ENCODE measurements at places on chromosomes 5 and 9.

DNA sequence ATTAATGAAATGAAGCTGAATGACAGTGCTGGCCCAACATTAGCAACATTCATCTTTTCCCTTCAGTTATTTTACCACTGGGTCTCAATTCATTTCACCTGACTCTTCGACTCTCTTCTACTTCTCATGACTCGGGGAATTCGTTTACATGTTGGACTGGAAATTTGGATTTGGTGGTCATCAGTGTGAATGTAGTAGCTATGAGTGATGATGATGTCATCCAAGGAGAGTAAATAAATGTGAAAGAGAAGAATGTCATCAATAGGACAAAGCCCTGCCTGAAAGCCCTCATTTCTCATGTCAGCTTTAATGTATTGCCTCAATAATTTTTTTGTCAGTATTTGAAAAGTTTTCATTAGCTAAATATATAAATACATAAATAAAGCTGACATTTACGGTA lies 21.9 kb upstream of the CFAP95 start:
- no peak for DNase-seq

DNA sequence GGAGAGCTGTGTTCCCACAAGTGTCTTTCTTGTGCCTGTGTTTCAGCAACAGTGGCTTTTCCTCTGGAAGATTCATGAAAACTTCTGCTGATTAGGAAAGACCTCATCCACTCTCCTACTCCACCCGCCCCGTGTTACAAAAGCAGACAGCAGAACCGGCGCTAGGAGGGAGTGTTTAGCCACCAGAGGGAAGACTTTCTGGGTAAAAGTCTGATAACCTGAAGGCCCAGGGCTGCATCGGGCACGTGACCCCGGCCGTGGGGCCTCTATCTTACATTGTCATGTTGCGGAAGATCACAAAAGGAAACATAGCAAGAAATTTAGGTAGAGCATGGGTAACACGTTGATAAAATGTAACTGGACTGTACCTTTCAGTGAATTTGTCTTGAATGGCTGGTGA lies 32.0 kb upstream of the DMRT2 start:
- DNase-seq: no peak

DNA sequence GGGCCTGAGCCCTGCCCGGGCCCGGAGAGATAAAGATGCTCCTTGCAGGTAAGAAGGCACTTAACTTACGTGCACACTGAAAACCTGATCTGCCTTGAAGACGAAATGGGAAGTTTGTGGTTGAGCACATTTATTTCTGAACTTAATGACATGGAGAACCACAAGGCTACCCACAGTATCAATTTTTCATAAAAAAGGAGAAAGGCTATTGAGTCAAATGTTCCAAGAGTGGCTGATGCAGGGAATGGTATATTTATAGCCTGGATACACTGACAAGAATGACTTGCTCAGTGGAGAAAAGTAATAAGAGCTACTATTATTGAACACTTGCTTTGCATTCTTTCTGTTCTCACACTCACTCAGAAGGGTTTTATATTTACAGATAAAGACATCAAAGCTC lies 419.3 kb downstream of the ACTL7B start:
- no peak for DNase-seq

DNA sequence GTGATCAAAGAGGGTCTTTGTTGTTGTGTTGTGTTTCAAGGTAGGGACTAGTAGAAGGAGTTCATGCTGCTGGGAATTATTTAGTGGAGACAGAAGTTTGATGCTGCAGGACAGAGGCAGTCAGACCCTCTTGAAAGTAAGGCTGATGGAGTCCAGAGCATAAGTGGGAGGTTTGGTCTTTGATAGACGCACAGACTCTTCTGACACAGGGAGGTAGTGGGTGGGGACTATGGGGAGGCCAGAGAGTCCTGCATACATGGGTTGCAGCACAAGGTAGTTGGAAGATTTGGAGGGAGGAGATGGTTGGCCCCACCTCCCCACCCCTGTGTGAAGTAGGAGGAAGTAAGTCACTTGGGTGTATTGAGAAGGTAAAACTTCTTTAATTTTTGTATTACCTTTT lies 2.4 kb upstream of the CCDC112 start:
- DNase-seq: no peak

DNA sequence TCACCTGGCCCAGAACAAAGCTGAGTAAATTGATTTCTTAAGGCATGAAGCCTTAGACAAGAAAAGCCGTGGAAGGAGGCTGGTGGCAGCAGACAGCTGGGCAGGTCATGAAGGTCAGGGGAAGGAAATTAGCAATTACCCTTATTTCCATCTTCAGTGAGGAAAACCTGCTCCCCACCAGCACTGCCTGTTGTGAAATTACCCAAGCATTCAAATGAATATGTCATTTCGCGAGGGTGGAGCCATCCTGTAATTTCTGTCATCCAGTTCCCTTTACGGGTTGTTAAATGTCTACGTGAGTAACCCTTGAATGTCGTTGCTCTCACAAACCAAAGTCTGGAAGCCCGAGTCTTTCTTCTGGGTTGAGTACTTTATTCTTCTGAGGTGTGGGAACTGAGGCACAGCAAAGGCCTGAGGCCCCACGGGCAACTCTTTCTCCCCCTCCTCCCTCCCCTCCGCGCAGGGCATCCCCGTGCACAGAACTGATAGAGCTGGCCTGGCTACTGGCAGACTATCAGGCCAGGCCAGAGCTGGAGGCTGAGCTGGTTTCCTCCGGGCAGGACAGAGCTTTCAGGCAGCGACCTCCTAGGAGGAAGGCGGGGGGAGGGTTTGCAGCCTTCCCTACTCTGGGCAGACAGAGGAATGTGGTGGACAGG lies 22.0 kb upstream of the AK3 start:
- no peak for DNase-seq

DNA sequence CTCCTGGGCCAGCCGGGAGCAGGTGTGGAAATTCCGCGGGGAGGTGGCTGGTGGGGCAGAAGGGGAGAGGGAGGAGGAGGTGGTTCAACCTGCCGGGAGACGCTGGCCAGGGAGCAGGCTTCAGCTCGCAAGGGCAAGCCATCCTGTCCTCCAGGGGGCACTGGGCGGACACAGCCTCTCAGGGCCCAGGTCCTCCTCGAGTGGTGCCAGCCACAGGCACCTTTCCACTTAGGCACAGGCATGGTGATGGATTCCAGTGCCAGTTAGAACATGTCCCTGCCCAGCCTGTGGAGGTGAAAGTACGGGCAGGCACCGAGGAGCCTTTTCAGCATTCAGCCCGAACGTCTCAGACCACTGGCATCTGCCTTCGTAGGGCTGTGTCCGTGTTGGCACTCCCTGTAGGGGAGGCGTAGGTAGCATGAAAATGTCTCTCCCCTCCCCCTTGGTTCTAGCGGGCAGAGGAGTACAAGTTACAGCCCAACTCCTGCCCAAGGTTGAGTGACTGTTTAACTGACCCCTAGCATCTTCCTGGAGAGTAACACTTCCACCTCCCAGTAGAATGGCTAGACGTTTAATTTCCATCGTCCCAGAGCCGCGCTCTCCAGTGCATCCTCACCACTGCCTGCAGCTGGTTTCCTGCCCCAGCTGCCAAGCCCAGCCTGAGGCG lies 48.9 kb downstream of the DAB2IP start:
- no peak for DNase-seq

- no peak for DNase-seq
Measured at GRCh38 chr5:112061666-112062065, 304.7 kb upstream of the NREP start.

DNA sequence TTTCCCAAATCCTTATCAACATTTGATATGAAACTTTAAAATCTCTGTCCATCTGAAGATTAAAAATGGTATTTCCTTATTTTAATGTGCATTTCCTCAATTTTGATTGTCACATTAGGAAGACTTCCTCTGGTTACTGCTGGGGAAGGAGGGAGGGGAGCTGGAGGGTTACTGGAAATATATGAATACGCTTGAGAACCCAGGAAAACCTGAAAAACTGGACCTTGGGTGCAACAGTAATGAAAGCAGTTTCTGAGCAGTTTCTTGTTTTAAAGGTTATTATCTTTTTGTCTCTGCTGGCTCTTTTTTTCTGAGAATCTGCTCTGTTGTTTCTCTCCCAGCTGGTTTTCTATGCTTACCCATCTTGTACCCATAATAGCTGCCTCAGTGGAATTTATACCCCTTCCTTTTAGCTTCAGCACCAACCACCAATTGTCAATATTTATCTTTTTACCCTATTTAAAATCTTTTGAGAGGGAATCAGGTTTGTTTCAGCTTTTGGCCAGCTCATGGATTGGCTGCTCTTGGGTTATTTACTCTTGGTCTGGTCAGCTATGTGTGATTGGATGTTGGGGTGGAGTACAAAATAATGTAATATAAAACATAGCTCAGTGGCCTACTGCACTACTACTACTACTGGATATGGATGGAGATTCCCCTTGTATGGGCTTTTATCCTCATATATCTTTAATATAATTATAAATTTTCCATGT lies 67.4 kb downstream of the UNC13B start:
- no peak for DNase-seq

DNA sequence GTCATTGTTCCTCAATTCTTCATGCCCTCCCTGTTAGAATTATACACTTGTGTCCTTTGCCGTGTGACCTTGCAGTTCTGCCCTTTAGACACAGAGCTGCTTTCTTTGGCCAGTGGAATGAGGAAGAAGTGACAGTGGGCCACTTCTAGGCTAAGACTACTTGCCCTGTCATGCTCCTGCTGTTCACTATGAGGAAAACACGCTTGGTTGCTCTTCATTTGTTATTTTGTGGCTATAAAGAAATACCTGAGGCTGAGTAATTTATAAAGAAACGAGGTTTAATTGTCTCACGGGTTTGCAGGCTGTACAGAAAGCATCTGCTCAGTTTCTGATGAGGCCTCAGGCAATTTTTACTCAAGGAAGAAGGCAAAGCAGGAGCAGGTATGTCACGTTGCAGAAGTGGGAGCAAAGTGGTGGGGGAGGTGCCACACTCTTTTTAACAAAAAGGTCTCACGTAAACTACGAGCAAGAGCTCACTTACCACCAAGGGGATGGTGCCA lies 279.1 kb upstream of the DMAC1 start:
- DNase-seq: no peak

- no peak for DNase-seq
Measured at GRCh38 chr5:179166886-179167841, 107.0 kb downstream of the ZNF354C start.

DNA sequence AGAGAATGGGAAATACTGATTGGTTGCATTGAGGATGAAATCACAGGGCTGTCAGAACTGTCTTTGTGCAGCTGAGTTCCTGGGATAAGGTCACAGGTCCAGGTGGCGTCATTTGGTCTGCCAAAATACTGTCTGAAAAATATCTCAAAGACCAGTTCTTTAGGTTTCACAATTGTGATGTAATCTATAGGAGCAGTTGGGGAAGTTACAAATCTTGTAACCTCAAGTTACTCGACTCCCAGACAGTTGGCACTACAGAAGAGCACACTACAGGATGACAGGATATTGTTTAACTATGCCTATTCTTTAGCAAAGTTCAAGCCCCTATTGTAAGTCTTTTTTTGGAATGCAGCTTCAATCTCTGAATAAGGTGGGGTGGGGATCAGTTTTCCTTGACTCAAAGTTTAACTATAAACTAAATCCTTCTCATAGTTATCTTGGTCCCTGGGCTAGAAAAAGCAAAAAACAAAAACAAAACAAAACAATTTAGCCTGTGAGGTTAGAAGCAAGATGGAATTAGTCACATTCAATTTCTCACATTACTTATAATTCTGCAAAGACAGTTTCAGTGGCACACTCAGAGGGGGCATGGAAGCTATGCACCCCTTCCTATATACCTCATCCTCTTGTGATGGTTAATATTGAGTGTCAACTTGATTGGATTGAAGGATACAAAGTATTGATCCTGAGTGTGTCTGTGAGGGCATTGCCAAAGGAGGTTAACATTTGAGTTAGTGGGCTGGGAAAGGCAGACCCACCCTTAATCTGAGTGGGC lies 276.0 kb downstream of the AUH start:
- no peak for DNase-seq

DNA sequence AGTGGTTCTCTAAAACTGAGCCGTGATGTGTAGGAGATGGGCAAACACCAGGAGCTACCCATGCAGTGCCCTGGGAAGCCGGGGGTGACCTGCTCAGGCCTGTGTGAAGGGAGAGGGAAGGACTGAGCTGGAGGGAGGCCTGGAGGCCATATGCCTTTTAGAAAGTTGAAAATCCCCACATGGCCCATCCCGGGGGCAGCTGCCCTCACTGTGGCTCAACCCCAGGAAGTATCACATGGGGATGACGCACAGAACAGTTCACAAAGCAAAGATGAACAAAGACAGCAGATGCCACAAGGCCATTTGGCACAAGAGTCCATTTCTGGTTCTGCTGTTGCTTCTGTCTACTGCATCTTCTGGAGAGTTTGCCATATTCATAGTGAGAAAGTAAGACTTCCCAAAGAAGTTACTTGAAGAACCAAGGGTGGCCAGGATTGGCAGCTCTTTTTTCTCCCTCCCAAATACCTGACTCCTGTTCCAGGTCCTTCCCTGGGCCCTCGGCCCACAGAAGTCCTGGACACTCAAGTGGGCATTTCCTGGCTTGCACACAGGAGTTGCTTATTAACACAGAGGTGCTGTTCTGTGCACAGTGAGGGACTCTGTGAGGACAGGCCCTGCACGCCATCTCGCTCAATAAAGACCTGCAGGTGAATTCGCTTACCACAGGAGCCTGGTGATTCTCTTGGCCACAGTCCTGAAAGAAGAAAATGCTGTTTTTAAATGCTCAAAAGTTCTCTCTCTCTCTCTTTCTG lies 25.1 kb downstream of the ACSL6 start:
- no peak for DNase-seq

- no peak for DNase-seq
Measured at GRCh38 chr5:74360535-74361210, 279.9 kb downstream of the ENC1 start.

- DNase-seq: no peak
Measured at GRCh38 chr5:79806741-79807140, 117.1 kb downstream of the CMYA5 start.

GRCh38 chr5:66080664-66081063 lies 63.4 kb upstream of the SREK1 start:
- DNase-seq: no peak

DNA sequence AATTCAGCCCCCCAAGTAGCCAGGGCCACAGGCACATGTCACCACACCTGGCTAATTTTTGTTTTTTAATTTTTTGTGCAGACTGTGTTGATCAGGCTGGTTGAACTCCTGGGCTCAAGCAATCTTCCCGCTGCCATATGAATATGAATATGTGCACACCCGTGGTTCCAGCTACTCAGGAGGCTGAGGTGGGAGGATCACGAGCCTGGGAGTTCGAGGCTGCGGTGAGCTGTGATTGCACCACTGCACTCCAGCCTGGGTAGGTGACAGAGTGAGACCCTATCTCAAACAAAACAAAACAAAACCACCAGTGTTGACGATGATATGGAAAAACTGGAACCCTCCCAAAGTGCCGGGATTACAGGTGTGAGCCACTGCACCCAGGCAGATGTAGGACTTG lies 32.0 kb downstream of the EHMT1 start:
- DNase-seq: no peak

GRCh38 chr9:112380825-112381221 lies 915 bp downstream of the HSDL2 start:
- DNase-seq: no peak

- DNase-seq: no peak
Measured at GRCh38 chr9:73981405-73981804, 515.7 kb upstream of the RORB start.

GRCh38 chr9:35998333-35998732 lies 38.4 kb upstream of the RECK start:
- no peak for DNase-seq

- DNase-seq: no peak
Measured at GRCh38 chr9:81489046-81489445, 200.3 kb downstream of the TLE1 start.

- no peak for DNase-seq
Measured at GRCh38 chr5:54284586-54284985, 25.8 kb downstream of the ARL15 start.

All from GM04503 (cell line).